ENCODE measurements at places on chromosomes 16 and 17. TPM values are rescaled to one million over a fixed set of nuclear protein-coding genes. Genes with fewer than 3 reads are reported as not detected.
A peak's percentile ranks its signal among the peaks of the same experiment; 100 is the strongest.

The SLFN12L gene
- total RNA-seq: 1.5 TPM

The FAM20A gene
- 21.2 TPM for total RNA-seq

DNA sequence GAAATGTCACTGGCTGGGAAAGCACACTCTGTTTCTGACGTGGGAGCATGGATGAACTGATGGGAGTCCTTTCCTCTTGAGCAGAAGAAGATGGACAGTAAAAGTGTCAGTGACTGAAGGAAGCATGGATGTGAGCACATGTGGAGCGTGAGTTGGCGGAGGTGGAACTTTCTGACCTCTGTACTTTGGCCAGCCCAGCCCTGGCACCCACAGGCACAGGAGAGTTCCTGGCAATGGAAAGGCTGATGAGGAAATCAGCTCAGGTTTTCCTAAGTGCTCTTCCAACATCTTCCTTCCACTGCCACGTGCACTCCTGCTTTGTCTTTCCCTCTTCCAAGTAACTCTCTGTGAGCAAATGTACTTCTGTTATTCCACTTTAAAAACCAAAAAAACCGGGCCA is 276.8 kb downstream of the NTN1 start:
- no peak overlapping the region for H3K4me3 ChIP-seq
- no peaks in the 10 kb centered on the region for H3K36me3 ChIP-seq
- H3K27me3 ChIP-seq: no peaks in the 10 kb centered on the region
- no peak for DNase-seq
- H3K27ac ChIP-seq: no peak overlapping the region

- H3K36me3 ChIP-seq: no peaks in the 10 kb centered on the region
- DNase-seq: no peak
- H3K4me1 ChIP-seq: no peaks in the 10 kb centered on the region
- no peak overlapping the region for H3K4me3 ChIP-seq
- no peak overlapping the region for H3K27ac ChIP-seq
- H3K27me3 ChIP-seq: no peaks in the 10 kb centered on the region
Observed at GRCh38 chr16:3198334-3199072, 10.5 kb downstream of the OR1F1 start.

DNA sequence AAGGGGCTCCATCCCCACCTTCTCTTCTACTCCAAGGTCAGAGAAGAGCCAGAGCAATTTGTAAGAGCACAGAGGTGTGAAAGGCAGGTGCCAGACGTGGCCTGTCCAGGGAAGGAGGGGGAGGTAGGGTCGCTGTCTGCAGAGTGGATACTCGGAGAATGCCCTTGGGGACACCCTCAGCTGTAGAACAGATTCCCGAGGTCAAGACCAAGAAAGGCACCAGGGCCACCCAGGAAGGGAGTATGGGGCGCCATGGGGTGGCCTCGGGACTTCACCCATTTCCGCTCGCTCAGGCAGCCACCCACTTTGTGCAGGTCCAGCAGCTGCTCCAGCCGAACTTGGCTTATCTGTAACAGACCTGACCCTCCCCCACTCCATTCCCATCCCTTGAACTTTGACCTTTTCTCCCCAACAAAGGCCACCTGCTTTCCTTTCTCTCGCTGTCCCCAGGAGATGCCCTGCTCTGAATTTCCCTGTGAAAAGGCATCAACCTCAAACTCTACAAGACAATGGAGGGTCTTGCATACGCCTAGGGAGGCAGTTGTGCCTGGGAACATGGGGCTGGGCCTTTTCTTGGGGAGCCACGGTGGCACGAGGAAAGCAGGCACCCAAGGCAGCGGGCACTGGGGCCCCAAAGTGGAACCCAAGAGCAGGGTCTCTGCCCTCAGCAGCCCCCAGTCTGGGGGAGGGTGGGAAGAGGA is 11.3 kb upstream of the AXIN2 start:
- no peaks in the 10 kb centered on the region for H3K36me3 ChIP-seq
- H3K27me3 ChIP-seq: no peaks in the 10 kb centered on the region
- no peak overlapping the region for H3K27ac ChIP-seq
- DNase-seq: no peak
- H3K4me1 ChIP-seq: no peaks in the 10 kb centered on the region
- no peak overlapping the region for H3K4me3 ChIP-seq

The ASGR2 gene
- total RNA-seq: 0.32 TPM

DNA sequence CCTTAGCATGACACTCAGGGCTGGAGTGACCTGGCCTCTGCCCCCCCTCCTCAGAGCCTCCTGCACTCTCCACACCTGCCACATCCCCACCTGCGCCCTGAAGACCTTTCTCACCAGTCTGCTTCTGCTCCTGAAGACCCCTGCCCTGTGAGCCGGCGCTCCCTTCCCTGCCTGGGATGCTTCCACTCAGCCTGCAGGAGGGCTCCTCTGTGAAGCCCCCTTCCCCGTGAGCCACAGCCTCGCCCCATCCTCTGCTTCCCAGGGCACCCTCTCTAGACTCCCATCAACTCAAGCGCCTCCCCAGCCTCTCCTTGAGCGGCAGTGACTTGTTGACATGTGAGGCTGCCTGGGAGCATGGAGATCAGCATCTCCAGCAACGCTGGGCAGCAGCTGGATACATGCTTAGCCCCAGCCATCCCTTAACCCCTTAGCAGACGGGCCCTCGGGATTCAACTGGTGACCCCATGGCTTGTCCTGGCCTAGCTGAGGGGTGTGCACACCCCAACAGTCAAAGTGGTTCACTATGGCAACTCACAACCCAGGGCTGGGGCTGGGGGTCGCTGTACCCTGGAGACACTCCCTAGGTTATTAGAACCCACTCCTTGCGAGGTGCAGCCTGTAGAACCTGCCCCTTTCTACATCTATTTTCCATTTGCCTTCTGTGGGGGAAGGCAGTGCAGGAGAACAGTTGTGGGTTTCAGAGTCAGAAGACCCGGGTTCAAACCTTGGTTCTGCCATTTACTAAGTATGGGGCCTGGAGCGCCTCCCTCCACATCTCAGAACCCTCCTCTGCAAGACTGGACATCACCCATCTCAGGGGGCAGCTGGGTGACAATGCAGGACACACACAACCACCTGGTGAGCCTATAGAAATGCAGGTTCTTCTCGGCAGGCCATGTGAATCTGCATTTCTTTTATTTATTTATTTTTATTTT is 21.5 kb downstream of the TMEM235 start:
- no peaks in the 10 kb centered on the region for H3K36me3 ChIP-seq
- H3K27ac ChIP-seq: no peak overlapping the region
- DNase-seq: no peak
- H3K4me1 ChIP-seq: peaks cover 39% of the 10 kb centered on the region

- H3K36me3 ChIP-seq: peaks cover 50% of the 10 kb centered on the region
- H3K27me3 ChIP-seq: no peaks in the 10 kb centered on the region
- H3K4me1 ChIP-seq: no peaks in the 10 kb centered on the region
- no peak overlapping the region for H3K27ac ChIP-seq
- DNase-seq: no peak
Observed at GRCh38 chr16:84049403-84050060, 6.9 kb upstream of the SLC38A8 start.

DNA sequence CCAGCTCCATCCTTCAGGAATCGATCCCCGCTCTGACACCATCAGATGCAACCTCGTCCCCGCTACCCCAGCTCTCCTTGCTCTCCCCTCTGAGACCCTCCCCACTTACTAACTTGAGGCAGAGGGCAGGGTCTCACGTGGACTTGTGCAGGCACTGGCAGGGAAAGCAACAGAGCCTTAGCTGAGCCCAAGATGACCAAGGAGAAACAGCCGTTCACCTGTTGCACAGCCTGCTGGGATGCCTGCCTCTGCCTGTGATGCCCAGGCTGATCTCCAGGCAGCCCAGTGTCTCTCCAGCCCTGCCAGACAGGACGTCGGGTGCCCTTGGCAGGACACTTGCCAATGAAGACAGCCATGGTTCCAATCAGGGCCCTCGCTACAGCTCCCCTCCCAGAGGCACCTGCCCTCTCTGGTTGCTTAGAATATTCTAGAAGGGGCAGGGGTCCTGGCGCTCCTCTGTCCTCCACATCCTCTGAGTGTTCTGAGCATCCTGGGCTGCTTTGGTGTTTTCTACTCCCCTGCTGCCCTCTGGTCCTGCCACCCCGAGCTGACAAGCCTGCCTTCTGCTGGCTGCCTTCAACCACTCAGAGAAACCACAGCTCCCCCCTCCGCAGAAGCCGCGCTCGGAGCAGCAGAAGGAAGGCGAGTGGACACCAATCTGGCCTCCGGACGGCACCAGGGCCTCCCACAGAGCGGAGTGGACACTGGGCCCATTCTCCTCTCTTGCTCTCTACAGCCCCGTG is 6.7 kb downstream of the CEP295NL start:
- peaks cover 83% of the 10 kb centered on the region for H3K4me1 ChIP-seq
- H3K4me3 ChIP-seq: peak overlapping the region; percentile 15
- H3K27ac ChIP-seq: peak overlapping the region; percentile 77
- DNase-seq: no peak
- H3K27me3 ChIP-seq: no peaks in the 10 kb centered on the region
- H3K36me3 ChIP-seq: peaks cover 13% of the 10 kb centered on the region

GRCh38 chr17:72164158-72164739 is 43.4 kb downstream of the SOX9 start:
- peaks cover 26% of the 10 kb centered on the region for H3K27me3 ChIP-seq
- no peak overlapping the region for H3K4me3 ChIP-seq
- no peaks in the 10 kb centered on the region for H3K4me1 ChIP-seq
- no peak for DNase-seq

The EVI2A gene
- 10.6 TPM for total RNA-seq

DNA sequence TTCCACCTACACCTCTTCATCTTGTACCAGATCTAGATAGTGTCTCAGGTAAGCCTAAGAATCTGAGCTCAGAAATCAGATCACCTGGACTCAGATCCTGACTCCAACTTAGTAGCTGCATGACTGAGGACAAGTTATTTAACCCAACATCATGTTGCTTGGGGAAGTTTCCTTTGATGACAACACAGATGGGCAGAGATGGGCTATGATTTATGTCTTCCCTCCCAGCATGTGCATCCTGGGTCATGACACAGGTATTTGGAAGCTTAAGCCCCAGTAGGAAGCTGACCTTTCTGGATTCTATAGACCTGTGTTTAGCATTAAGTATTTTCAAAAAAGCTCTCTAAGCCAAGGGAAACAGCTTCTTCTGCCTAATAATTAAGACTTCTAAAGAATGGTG is 12.4 kb upstream of the HEATR6 start:
- H3K27ac ChIP-seq: no peak overlapping the region
- H3K27me3 ChIP-seq: no peaks in the 10 kb centered on the region
- no peak overlapping the region for H3K4me3 ChIP-seq
- H3K4me1 ChIP-seq: peaks cover 6% of the 10 kb centered on the region

The WIPF2 gene
- 7.8 TPM for total RNA-seq

The PHLPP2 gene
- 19.7 TPM for total RNA-seq

The TP53TG3 gene
- total RNA-seq: not detected
